CD4-positive, alpha-beta T cell treated with Interleukin-17A for 1 hour (primary cell): ENCODE measurements at places on chromosomes 11 and 22.

- DNase-seq = no peak
These were observed 114.2 kb downstream of the CCDC34 start for GRCh38 chr11:27248576-27249509.

GRCh38 chr22:49420651-49421050 lies 407.0 kb downstream of the BRD1 start:
- DNase-seq = no peak

- no peak for DNase-seq
These were observed 21.9 kb downstream of the OTOG start for GRCh38 chr11:17568944-17569343.

GRCh38 chr11:61866231-61866957 lies 25.0 kb downstream of the FADS3 start:
- no peak for DNase-seq

- DNase-seq = no peak
These were observed 123.4 kb downstream of the CSNK2A3 start for GRCh38 chr11:11229647-11230046.

DNA sequence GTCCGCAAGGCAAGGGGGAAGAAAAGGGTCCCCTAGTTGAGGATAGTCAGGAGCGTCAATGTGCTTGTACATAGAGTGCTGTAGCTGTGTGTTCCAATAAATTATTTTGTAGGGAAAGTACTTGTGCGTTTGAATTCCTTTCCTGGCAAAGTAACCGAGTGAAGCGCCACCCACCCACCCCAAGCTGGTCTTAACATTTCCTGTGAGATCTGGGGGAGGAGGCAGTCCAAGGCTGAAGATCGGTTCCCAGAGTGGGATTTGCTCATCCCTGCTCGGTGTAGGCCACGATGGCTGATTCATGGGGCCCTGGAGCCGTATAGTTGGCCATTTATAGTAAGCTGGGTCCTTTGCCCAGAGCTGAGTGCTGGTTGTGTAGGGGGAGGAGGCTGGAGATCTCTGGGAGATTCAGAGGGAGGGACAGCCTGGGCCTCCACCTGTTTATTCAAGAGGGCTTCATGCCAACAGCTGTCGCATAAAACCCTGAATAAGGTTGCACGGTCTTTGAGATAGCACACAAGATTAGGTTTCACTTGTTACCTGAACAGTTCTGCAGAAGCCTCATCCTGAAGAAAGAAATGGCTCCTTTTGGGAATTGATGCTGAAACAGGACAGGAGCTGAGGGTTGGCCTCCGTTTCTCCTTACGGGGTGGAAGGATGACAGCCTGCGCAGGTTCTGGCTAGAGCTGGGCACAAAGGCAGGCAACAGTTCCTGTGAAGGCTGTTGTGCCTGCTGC lies 2.4 kb downstream of the ATF4 start:
- DNase-seq = peak; percentile 44

DNA sequence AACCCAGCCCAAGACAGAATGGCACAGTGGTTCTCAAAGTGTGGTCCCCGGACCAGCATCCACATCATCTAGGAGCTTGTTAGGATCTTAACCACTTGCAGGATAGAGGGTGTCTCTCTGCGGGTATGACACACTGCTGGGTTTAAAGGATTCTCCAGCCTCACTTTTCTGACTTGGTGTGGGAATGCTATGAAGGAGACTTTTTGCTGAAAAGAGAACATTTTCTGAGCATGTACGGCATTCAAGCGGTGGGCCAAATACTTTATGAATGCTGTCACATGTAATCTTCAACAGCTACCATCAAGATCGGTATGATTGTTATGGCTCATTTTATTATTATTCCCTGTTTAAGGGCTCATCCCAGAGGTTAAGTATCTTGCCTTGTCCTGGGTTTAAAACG lies 1.8 kb upstream of the CD82 start:
- DNase-seq = no peak

- no peak for DNase-seq
These were observed 15.7 kb upstream of the KCNJ11 start for GRCh38 chr11:17403980-17404759.

- no peak for DNase-seq
These were observed 335 bp downstream of the ZNF408 start for GRCh38 chr11:46701078-46701654.

DNA sequence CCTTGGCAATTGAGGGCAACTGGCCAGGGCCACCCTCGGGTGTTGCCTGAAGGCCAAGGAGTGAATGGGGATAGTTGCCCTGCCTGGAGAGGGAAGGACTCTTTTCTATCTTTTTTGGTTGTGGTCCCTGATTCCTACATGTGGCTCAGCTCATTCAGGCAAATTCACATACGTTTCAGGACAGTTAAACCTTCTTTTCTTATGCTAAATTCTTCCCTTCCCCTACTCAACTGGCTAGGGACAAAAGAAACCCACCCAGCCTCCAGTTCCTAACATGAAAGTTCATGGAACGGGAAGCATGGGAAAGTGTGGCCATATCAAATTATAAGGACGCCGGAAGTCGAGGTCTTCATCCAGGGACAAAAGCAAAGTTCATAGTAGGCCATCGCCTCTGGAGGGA lies 26.3 kb upstream of the APLNR start:
- no peak for DNase-seq

GRCh38 chr22:20079745-20080444 lies at the start of gene DGCR8:
Gene DGCR8 (plus strand): TSS chr22:20080241. CDS start chr22:20085964, 5,723 bp downstream.
- peak; percentile 71 for DNase-seq

- no peak for DNase-seq
These were observed 45.8 kb downstream of the SCGB1A1 start for GRCh38 chr11:62464655-62465054.

DNA sequence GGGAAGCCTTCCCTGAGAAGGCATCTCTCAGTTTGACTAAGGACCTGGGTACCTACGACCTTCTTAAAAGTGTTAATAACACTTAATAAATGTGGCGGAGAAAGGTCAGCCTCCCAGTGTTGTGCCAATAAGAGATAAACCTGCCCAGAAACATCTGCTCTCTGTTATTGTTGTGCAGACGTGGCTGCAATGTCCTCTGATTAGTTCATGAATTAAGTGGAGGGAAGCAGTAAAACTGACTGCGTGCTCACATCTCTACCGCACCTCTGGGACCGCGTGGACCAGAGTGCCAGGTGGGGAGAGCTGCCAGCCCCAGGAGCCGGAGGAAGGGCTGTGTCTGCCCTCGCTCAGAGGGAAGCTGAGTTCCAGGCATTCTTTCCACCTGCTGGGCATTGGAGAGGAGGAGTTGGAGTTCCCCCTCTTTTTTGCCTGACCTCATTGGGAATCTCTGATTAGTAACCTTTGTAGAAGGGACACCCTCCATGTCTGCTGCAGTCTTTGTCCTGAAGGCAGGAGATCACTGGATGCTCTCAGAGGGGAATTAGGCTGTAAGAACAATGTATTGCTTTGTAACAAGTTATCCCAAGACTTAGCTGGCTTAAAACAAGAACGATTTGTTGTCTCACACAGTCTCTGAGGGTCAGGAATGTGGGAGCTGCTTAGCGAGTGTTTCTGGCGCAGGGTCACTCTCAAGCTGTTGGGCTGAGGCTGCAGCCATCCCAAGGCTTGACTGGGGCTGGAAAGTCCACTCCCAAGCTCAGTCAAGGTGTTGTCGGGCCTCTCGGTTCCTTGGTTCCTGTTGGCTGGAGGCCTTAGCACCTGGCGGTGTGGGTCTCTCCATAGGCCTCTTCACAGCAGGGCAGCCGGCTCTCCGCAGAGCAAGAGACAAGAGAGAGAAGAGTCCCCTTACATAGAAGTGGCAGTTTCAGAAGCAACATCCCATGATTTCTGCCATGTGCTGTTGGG lies 247.6 kb upstream of the TBCEL start:
- no peak for DNase-seq

DNA sequence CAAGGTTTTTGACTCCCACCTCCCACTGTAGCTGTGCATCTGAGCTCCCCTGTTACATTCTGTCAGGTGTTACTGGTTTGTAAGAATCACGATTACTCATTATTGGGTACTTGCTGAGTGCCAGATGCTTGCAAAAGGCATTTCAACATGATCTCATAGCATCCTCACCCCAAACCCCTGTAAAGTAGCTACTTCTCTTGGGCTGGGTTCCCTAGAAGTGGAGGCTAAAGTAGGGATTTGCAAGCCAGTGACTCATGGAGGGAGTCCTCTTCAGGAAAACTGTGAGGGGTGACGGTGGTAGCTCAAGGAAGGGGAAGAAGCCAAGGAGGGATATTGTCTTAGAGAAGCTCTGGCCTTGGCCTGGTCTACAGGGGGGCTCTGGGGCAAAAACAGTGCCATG lies 78.6 kb downstream of the TIMP3 start:
- DNase-seq = no peak

- no peak for DNase-seq
These were observed 860.8 kb downstream of the TBC1D22A start for GRCh38 chr22:47623066-47623762.

DNA sequence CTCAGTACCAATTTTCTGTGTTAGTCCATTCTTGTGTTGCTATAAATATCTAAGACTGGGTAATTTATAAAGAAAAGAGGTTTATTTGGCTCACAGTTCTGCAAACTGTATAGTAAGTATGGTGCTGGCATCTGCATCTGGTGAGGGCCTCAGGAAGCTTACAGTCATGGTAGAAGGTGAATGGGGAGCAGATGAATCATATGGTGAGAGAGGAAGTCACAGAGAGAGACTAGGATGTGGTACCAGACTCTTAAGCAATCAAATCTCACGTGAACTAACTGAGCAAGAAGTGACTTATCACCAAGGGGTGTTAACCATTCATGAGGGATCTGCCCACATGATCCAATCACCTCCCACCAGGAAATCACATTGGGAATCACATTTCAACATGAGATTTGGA lies 60.8 kb upstream of the ZBED5 start:
- no peak for DNase-seq

GRCh38 chr22:46726986-46727317 lies 11.1 kb downstream of the CERK start:
- DNase-seq = no peak

DNA sequence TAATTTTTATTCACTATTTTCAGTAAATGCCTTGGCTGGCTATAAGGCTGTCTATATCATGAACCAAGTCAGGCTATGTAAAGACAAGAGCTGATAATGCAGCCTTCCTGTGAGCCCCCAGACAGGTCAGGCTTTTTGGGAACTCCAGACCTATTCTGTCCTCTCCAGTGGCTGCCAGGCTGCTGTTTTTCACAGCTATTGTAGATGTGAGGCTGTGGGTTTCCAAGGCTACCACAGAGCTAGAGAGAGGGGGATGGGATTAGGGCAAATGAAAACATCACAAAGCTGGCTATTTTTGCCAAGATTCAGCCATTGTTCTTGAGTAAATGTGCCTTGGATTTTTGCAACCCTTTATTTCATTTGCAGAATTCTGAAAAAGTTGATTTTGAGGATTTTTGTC lies 55.7 kb upstream of the SORL1-AS1 start:
- peak; percentile 26 for DNase-seq

DNA sequence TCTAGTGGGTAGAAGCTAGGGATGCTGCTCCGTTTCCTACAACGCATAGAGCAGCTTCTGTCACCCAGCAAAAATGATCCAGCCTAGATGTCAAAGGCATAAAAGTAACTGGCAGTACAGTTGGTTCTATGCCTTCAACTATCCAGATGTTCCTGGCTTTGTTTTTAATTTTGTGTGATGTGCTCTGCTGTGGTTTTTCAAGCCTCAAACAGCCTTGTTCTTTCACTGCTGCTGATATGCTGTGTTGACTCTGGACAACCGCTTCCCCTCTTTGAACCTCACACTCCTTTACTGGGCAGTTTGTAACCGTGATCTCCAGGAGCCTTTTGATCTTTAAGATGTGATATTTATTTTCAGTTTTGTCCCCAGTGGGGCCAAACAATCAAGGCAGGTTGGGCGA lies 116.4 kb downstream of the SEZ6L start:
- no peak for DNase-seq

DNA sequence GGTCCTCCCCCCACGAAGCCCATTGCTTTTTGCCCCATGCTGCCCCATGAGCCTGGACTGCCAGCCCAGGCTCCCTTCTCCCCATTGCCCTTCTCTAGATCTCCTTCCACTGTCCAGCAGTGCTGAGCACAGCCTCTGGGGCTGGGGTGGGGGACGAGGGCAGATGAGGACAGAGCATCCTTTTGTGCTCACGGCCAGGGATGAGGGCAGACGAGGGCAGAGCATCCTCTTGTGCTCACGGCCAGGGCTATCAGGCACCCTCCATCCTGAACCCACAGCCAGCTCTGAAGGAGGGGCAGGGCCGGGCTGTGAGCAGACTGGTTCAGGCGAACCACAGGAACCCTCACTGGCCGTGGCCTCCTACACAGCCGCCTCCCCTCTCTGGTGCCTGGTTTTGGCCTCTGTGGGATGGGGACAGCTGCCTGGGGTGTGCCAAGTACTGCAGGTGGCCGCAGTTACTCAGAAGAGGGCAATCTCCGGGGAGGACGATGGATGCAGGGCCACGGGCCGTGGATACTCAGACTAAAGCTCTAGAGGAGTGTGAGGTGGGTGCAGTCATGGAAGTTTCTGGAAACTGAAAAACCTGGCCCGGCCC lies 1258.8 kb downstream of the BRD1 start:
- DNase-seq = no peak

- DNase-seq = no peak
These were observed 8.7 kb upstream of the ACCS start for GRCh38 chr11:44057340-44057739.

GRCh38 chr11:2142300-2142759 lies 3.1 kb upstream of the IGF2 start:
- no peak for DNase-seq

- peak; percentile 42 for DNase-seq
These were observed 48.5 kb upstream of the PRDM11 start for GRCh38 chr11:45097721-45098493.

- no peak for DNase-seq
These were observed 62.6 kb downstream of the CTTN start for GRCh38 chr11:70460964-70461363.

GRCh38 chr11:118618991-118619375 lies 11.6 kb downstream of the PHLDB1 start:
- no peak for DNase-seq

GRCh38 chr11:123532131-123532530 lies 102.1 kb downstream of the GRAMD1B start:
- DNase-seq = no peak
